ENCODE measurements at places on chromosomes 7 and 10.
A peak's percentile ranks its signal among the peaks of the same experiment; 100 is the strongest.

- no peak for DNase-seq
Measured at GRCh38 chr10:49713266-49713665, 33.8 kb downstream of the C10orf53 start.

- DNase-seq = no peak
Measured at GRCh38 chr7:25600262-25600920, 372.1 kb upstream of the NPVF start.

DNA sequence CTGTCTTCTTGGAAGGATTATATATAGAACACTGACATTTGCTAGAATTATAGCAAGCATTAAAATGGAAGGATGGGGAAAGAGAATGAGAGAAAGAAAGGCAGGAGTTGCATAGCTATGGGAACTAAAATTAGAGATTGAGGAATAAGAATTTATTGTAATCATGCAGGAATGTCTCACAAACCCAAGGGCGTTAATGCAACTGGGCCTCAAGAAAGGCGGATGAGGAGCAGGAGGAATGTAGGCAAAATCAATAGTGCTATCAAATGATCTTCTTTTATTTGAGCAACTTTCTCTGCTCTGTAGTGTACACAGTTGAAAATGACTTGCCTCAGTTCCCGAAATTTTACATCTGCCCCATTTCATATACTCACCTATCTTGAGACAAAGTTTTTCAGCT is 1131.8 kb upstream of the GHITM start:
- DNase-seq = no peak

DNA sequence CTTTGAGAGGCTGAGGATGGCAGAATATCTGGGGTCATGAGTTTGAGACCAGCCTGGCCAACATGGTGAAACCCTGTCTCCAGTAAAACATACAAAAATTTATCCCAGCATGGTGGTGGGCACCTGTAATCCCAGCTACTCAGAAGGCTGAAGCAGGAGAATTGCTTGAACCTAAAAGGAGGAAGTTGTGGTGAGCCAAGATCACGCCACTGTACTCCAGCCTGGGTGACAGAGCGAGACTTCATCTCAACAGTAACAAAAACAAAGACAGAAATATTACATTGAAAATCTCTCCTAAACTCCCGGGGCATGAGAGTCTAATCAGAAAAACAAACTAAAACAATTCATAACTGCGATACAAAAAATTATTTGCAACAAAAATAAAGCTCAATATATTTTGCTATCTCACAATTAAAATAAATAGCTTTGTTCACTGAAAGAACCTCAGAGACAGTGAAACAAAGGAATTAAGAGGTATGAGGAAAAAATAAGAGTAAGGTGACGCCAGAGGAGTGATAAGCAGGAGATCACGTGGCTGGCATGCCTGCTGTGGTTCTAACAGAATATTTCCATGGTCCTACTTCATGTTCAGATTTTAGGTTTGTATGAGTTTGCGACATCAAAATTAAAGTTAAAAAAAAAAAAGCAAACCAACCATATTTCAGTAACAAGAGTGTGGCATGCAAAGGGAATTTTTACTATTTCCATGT is 527.7 kb upstream of the POM121L12 start:
- DNase-seq = no peak

- DNase-seq = no peak
Measured at GRCh38 chr10:58320351-58321049, 14.3 kb upstream of the UBE2D1 start.

GRCh38 chr10:5547681-5547930 is 22.8 kb downstream of the CALML3 start:
- DNase-seq = no peak

DNA sequence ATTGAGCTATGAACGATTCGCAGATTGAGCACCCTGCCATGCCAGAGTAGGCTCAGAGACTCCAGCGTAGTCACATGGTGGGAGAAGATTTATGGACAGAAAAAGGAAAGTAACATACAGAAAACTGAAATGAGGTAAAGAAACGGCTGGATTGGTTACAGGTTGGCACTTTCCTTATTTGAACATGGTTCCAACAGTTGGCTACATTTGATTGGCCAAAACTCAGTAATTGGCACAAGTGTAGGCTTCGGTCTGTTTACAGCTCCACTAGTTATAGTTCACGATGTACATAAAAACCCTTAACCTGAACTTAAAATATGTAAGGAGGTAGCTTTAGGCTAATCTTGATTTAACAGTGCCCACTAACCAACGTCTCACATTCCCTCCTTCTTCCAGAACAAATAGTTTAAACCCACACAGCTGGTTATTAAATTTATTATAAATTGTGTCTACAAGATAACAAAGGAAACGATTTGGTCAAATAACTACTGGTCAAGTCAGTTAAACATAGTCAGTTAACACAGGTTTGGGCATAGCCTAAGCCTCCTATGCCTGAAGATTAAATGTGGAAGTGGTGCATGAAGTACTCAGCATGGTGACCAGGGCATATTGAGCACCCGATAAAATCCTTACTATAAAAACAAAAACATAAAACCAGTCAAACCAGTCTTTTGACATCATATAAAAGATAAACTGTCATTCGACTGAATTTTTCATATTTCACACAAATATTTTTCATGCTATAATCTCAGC is 17.9 kb upstream of the MTERF1 start:
- no peak for DNase-seq

DNA sequence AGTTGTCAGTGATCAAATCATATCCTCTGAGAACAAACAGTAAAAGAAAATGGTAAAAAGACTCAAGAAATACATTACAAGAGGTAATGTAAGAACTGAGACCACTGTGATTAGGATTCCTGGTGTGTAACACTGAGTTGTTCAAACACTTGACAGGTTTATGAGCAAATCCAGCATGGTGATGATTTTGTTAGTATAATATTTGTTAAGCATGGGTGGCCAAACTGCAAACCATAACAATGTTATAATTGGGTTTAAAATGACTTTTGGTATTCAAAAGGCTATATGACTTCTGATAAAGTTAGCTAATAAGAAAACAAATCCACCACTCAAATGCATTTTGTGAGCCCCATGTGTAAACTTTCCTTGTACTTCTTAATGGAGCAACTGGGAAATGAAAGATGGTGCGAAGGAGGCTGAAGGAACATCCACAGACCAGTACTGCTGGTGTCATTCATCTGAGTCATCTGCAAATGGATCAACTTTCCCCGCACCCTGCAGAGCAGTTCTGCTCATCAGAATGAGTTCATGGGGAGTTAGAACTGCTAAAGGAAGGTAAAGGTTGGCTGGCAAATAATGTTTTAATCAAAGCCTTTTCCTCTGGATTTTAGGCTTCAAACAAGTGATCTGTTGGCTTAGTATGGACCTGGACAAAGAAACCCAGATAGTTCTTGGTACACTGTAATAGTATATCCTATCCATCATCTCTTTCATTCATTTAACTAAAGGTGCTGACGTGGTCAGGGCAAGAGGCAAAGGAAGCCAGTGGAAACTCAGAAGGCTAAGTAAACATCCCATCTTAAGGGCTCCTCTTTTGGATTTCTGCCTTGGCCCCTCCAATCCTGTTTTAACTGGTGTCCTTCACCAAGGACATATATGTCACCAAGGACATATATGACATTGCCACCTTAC is 45.0 kb downstream of the AFAP1L2 start:
- no peak for DNase-seq

DNA sequence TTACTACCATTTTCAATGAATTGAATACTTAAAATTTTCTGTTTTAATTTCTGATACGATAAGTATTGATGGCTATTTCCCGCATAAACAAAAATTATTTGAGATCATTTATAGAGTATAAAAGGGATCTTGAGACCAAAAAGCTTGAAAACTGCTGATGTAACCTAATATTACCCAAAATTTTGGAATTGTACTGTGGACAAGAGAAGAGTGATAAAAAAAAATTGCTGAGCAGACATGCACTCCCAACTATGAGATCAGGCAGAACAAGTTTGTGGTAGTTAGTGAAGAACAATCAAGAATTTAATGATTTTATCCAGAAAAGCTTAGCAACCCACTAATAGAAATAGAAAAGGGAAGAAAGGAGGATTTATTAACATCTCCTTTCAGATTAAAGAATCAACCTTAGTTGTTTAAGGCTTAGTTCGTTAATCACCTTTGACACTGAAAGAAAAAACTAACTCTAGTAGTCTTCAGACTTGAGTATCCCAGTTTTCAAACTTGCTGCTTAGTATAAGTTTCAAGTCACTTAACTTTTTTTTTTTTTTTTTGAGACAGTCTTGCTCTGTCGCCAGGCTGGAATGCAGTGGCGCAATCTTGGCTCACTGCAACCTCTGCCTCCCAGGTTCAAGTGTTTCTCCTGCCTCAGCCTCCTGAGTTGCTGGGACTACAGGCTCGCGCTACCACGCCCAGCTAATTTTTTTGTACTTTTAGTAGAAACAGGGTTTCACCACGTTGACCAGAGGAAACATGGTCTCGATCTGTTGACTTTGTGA is 50.6 kb upstream of the ZC3HAV1 start:
- DNase-seq = no peak

- no peak for DNase-seq
Measured at GRCh38 chr7:50793947-50794570, 11.4 kb upstream of the GRB10 start.

GRCh38 chr7:44434201-44434600 is 56.3 kb downstream of the NUDCD3 start:
- DNase-seq = no peak

GRCh38 chr7:5296611-5297226 is 14.0 kb downstream of the SLC29A4 start:
- DNase-seq = peak; percentile 8

DNA sequence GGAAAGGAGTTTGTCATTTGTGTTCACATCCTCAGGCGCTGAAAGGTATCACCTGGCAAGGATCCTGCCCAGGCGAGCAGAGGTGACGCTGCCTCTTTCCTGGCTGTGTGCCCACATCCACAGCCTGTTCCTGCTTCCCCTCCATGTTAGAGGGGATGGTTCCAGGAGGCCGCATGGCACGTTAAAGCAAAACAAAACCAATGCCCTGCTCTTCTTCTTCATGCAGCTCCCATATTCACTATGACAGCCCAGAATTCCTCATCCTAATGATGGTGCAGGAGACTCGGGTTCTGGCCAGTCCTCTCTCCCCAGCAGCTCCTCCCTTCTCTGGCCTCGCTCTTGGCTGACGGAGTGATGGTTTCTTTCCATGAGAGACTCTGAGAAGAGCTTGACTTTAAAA is 678.5 kb upstream of the ANKRD30A start:
- DNase-seq = no peak

DNA sequence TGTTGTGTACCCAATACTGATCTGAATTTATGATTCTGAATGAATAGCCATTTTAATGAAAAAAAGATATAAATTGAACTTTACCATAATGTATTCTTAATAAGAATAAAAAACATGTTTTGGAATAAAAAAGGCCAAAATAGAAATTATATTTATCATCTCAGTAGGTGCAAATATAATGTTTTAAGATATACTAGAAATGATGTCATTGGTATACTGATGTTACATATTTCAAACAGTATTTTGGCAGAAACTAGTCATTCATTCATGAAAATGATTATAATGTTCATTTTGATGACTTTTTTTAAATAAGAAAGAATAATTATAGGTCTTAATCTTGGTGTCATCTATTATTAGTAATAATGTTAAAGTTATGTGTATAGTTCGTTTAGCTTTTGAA is 9.2 kb downstream of the PCGF5 start:
- no peak for DNase-seq

Measured in SK-N-MC (cell line).